ENCODE measurements at places on chromosomes 11 and 22.

DNA sequence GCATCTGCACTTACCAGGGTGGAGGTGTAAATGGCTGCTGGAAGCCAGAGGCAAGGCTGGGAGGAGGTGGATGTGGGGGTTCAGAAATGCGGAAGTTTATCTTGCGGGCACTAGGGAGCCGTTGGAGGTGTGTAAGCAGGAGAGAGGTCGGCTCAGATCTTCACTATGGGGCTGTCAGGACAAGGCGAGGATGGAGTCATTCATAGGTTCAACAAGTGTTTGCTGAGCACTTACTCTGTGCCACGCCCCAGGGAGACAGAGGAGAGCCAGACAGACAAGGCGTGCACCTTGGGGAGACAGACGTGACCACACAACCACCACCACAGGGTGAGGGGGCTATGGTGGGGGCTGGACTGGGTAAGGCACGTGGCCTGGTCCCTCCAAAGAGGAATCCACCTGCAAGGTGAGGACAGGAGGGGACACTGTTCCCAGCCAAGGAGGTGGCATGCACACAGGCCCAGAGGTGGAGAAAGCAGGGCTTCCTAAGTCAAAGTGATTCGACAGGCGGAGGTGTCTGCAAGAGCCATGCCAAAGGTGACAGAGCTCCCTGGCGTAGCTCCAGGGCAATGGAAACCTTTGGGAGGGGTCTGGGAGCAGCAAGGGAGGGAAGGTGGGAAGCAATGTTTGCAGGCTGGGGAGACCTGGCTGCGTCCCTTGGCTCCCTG is 30.8 kb upstream of the TCF20 start:
- DNase-seq = no peak

- no peak for DNase-seq
These were observed 102.0 kb upstream of the HSD17B12 start for GRCh38 chr11:43578346-43579170.

DNA sequence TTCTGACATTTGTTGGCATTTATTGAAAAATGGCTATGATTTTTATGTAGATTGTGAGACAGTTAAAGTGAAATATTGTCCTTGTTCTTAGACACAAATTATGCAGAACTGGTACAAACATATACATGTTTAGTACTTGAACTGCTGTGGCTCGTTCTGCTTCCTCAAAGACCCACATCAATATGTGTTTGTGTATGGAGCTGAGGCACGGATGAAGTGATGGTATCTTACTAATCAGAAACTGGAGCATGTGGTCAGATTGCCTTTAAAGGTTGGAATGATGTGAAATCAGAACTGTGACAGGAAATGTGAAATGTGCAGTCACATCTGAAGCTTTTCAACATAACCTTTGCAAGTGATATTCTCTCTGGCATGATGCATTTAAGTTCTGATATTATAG is 130.4 kb downstream of the NAV2 start:
- DNase-seq = no peak

GRCh38 chr11:111910676-111911562 is 651 bp downstream of the CRYAB start:
- no peak for DNase-seq

DNA sequence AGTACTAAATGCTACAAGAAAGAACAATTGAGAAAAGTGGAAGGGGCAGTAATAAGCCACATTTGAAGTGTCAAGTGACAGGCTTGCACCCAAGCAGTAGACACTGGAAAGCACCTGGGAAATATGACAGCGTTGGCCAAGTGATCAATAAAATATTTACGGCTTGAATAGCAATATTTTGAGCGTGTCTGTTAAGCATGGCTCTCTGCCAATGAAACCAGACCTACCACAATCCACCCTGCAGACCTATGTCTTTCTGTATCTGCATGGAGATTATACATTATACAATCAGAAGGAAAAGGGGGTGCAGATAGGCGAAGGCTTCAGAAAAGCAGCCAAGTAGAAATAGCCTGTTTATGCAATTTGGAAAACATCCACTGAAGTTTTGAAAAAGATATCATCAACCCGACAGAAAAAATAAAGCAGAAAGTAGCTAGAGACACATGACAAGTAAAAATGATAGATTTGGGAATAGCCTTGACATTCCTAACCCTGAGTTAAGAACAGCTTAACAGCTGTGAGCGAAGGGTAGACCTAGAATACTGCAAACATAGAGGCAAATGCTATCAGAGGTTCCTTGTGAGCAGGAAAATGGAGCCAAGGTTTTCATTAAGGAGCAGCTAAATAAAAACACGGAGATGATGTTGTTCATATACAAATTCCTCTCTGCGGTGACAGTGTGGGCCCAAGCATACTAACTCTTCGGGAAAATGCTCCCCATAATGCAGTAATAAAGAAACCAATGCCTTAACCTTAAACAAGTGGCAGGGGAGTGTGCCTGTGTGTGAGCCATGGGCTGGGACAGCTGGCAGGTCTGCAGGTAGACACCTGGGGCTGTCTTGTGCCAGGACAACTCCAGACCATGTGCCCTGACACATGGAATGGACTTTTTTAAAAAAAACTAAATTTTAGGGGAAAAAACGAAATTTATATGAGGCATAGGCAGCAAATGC is 71.3 kb downstream of the ETS1 start:
- no peak for DNase-seq

- no peak for DNase-seq
These were observed 2.1 kb upstream of the ANAPC15 start for GRCh38 chr11:72114570-72114969.
